ENCODE measurements at places on chromosomes 1 and 21.

DNA sequence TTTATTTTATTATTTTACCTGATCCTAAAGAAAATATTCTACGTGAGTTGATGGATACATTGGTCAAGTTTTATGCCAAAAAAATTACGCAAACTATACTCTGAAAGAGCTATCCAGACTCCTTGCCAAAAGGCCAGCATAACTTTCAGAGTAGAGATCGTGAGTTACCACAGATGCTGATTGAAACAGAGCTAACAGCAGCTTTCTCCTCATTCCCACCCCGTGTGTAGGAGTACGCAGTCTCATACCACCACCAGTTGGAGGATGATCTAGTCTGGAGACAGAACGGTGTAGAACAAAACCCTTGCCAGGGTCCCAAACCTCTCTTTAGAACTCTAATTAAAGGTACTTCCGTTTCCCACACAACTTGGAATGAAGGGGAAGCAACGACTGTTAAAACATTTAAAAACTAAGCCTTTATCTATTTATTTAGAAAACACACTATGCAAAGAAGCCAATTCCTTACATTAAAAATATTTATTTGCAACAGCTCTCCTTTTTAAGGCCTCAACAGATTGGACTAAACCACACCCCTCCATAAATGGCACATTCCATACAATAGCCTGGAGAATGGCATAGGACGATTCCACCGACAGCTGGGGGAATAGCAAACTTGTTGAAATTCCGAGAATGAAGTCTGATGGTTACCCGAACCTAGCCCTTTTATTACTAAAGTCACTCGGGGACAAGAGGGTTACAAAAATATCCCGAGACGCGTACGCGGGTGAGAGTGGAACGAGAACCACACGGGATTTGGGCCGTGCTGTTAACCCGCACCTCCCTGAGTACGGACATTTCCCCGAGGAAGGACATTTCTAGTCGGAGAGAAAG, 1.4 kb downstream of the NUCKS1 start:
- peak; percentile 30 for DNase-seq

GRCh38 chr1:59568158-59568935, 246.4 kb upstream of the HOOK1 start:
- no peak for DNase-seq

DNA sequence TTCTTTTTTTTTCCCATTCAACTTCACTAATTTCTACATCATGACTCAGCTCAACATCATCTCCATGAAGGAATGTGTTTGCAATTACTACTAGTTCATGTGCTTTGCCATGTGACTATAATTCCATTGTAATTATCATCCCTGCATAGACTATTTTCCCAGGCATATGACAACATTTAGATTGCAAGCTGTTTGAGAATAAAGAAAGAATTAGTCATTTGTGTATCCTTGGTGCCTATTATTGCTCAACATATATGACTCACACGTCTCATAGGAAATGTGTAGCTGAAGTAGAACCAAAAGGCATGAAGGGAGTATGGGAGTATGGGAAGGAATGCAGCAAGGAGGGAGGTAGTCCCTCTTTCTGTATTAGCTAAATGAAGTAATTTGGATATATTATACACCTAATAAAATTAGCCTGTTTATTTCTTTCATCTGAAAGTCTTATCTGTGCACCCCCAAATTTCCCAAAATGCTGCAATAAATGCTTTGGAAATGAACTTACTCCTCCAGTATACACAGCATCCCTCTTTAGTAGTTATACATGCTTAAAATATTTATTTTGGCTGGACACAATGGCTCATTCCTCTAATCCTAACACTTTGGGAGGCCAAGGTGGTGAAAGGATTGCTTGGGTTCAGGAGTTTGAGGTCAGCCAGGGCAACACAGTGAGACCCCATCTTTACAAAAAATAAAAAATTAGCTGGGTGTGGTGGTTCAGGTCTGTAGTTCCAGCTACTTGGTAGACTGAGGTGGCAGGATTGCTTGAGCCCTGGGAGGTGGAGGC, 316.9 kb upstream of the ADGRL4 start:
- no peak for DNase-seq

DNA sequence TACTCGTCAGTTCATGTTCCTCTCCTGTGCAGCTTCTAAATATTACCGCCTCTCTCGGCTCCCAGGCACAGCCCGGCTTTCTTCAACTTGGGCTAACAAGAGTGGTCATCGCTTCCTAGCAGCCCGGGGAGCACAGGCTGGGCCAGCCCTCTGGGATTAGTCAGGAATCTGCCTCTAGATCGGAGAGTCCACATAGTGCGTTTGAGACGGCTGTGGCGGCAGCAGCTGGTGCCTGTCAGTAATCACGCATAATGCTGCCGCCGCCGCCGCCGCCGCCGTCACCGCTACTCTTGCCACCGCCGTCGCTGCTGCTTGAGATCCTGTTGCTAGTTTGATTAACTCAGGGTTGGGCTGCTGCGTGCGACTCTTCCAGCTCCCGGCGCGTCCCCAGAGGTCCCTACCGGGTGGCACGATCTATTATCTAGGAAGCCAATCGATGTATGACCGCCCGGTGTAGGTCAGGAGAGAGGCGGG, at the start of gene RXRG:
Gene RXRG (minus strand): TSS at position 230 of the 474 bp plus-strand sequence. CDS start 233 bp downstream, outside the sequence.
- no peak for DNase-seq

DNA sequence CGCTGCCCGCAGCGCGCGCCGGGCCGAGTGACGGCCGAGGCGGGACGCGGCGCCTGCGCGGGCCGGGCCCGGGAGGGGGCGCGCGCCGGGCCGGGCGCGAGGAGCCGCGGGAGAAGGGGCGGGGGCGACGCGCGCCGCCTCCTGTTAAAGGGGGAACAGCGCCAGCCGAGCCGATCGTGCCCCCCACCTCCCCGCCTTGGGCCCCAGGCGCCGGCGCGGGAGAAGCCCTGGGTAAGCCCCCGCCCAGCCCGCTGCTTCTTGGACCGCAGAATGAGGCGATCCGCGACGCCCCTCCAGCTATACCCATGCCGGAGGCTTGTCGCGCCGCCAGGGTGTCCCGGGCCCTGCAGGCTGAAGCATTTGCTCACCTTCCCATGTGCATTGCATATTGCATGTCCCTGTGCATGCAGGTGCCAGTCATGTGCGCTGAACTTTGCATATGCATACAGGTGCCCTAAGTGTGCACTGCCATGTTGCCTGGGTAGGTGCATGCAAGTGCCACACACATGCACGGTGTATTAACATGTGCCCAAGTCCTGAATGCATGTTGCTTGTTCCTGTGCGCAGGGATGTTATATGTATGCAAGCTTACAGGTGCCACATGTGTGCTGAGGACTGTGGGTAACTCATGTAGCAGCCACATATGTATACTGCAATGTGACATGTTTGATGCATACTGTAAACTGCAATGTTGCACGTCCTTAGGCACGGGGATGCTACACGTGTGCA, at the start of gene ADGRB2:
Gene ADGRB2 (minus strand): TSS at position 29 of the 729 bp plus-strand sequence. CDS start 7,119 bp downstream, outside the sequence.
- DNase-seq, result no peak
